Tibial artery (tissue), 4 donors: ENCODE measurements at places on chromosomes 4 and X.
A peak's percentile ranks its signal among the peaks of the same experiment; 100 is the strongest.

GRCh38 chrX:49959602-49960001 lies 37.2 kb downstream of the CLCN5 start:
- H3K4me3 ChIP-seq = no peak overlapping the region
- no peak overlapping the region for H3K27ac ChIP-seq
- no peaks in the 10 kb centered on the region for H3K27me3 ChIP-seq
- DNase-seq = no peak

DNA sequence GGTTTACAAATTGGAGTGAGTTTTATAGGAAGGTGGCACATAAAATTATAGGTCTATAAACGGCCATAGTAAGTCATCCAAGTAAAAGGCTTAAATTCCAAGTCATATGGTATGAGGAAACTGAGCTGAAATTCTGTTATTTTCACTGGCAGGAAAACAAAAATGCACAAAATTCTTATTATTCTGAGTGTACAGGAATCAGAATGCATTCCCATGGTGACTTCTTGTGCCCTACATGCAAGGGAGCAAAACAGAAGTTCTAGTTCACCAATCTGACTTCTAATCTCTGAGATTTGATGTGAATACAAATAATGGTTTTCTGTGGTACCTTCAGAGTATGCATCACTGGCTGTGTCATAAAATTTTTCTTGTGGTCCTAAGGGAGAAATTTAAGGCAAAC lies 102.9 kb downstream of the CLCN4 start:
- no peaks in the 10 kb centered on the region for H3K4me1 ChIP-seq
- H3K4me3 ChIP-seq = no peak overlapping the region
- H3K27me3 ChIP-seq = no peaks in the 10 kb centered on the region
- no peak for DNase-seq

- no peak for DNase-seq
- no peaks in the 10 kb centered on the region for H3K27me3 ChIP-seq
- H3K4me1 ChIP-seq = no peaks in the 10 kb centered on the region
These were observed 473 bp upstream of the TKTL2 start for GRCh38 chr4:163474027-163474426.

- no peaks in the 10 kb centered on the region for H3K36me3 ChIP-seq
- no peak for DNase-seq
- no peak overlapping the region for H3K27ac ChIP-seq
- H3K4me1 ChIP-seq = no peaks in the 10 kb centered on the region
- no peak overlapping the region for H3K4me3 ChIP-seq
These were observed 233.3 kb upstream of the GPC4 start for GRCh38 chrX:133648594-133648993.

- H3K4me3 ChIP-seq = no peak overlapping the region
- H3K27ac ChIP-seq = no peak overlapping the region
- DNase-seq = no peak
- H3K4me1 ChIP-seq = no peaks in the 10 kb centered on the region
- H3K36me3 ChIP-seq = no peaks in the 10 kb centered on the region
These were observed 67.6 kb downstream of the SHOX start for GRCh38 chrX:698206-698605.

DNA sequence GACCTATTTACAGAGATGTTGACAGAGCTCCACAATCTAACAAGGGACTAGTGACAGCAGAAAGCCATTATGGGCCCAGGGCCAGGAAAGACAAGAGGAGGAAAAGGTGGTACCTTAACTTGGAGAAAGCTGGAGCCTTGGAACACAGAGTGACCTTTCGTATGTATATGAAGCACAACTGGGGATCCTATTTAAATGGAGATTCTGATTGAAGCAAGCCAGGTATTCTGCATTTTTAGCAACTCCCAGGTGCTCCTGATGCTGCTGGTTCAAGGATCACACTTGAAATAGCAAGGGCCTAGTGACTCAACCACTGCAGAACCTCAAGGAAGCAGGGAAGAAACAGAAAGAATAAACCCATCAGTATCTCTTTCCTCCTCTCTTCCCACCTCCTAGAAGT lies 99.4 kb downstream of the TMEM47 start:
- no peaks in the 10 kb centered on the region for H3K27me3 ChIP-seq
- H3K36me3 ChIP-seq = no peaks in the 10 kb centered on the region
- no peak overlapping the region for H3K27ac ChIP-seq
- H3K4me1 ChIP-seq = no peaks in the 10 kb centered on the region

- no peaks in the 10 kb centered on the region for H3K27me3 ChIP-seq
- peaks cover 4% of the 10 kb centered on the region for H3K4me1 ChIP-seq
- no peaks in the 10 kb centered on the region for H3K36me3 ChIP-seq
- H3K4me3 ChIP-seq = peak overlapping the region; percentile 71
- peak; percentile 20 for DNase-seq
These were observed 477 bp downstream of the KLHL13 start for GRCh38 chrX:118115953-118116712.
